ENCODE measurements at places on chromosomes 6 and 20.

DNA sequence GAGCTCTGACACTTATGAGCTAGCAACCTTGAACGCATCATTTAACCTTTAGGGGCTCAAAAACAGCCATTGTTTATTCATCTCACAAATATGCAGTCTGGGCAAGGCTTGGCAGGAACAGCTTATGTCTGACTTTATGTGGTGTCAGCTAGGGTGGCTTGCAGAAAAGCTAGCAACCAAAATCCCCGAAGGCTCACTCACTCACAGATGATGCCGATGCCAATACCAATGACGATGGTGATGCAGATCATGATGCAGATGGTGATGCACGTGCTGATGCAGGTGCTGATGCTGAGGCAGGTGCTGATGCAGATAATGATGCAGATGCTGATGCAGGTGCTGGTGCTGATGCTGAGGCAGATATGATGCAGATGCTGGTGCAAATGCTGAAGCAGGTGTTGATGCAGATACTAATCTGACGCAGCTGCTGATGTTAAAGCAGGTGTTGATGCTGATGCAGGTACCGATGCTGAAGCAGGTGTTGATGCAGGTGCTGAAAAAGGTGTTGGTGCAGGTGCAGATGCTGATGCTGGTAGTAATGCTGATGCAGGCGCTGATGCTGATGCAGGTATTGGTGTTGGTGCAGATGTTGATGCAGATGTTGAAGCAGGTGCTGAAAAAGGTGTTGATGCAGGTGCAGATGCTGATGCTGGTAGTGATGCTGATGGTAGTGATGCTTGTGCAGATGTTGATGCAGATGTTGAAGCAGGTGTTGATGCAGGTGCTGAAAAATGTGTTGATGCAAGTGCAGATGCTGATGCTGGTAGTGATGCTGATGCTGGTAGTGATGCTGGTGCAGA, 195.6 kb downstream of the NFATC2 start:
- DNase-seq = no peak

DNA sequence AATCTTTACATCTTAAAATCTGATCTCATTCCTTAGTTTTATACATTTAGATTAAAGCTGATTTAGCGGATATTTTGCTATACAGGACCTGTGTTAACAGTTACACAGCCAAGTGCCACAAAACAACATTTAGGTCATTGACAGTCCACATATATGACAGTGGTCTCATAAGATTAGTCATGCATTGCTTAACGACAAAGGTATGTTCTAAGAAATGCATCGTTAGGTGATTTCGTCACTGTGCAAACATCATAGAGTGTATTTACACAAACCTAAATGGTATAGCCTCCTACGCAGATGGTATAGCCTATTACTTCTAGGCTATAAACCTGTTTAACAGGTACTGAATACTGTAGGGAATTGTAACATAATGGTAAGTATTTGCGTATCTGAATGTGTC, 21.6 kb downstream of the ADGRG6 start:
- peak; percentile 94 for DNase-seq

DNA sequence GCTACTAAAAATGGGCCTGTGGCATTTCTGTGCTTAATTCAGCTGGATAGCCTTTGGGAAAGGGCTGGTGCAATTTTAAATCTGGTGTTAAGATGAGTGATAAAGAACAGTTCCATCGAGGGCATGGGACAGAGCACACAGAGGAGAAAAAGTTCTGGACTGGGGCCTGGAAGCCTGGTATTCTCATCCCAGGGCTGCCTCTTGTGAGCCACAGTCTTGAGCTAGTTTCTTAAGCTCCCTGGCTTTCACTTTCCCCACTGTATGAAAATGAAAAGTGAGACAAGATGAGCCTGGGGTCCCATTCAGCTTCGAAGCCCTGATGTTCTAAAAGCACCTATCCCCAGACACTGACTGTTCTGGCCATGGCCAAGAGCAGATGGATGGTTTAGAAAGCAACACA, 14.3 kb upstream of the LAMA4 start:
- DNase-seq = no peak

GRCh38 chr6:165987483-165988301, 180.0 kb downstream of the TBXT start:
- no peak for DNase-seq

DNA sequence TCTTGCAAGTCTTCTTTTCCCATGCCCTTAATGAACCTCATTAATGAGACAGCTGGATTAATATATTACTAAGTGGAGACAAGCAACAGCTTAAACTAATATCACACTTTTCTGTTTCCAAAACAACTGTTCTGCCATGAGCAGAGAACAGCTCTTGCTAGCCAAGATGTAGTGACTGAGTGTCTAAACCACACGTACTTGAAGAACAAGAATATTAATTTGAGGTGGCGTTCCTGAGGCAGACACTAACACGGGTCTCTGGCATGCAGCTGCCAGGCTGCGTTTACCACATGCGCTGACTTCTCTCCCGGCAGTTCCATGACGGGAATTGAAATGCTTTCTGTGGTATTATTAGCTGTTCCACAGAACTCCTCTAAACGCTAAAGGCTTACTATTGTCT, 80.6 kb downstream of the FNDC1 start:
- no peak for DNase-seq

GRCh38 chr20:59103573-59103972, 60.0 kb upstream of the ZNF831 start:
- DNase-seq = no peak

DNA sequence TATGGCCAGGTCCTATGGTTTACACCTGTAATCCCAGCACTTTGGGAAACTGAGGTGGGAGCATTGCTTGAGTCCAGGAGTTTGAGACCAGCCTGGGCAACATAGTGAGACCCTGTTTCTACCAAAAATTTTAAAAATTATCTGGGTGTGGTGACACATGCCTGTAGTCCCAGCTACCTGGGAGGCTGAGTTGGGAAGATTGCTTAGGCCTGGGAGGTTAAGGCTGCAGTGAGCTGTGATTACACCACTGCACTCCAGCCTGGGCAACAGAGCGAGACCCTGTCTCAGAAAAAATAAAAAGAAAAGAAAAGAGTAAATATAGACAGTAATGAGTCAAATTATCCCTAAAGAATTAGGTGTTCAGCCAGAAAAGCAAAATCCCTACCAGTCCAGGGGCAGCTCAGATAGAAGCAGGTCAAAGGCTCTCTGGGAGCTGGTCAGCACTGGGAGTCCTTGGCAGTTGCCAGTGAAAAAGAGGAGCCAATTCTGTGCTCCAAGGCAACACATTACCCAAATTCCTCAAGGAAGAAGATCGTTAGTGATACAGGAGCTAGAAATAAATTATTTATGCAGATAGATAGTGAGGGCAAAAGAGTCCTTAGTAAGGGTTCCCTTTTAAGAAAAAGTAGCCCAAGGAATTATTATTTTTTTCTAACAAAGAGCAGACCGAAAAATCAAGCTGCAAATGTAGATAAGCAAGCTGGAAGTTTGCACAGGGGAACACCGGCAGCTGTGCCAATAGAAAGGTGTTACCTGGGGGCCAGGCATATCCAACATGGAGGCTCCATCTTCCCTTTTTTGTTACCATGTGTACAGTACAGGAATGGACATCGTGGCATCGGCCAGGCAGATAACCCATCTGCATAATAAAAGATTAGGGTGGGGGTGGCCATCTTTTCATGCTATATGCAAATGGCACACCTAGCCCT, 31.4 kb upstream of the SEC63 start:
- peak; percentile 17 for DNase-seq

Data from NCI-H526 (cell line).